ENCODE measurements at places on chromosomes 3 and 15.

- no peak for DNase-seq
Measured at GRCh38 chr15:95458721-95459120, 871.8 kb upstream of the NR2F2 start.

- no peak for DNase-seq
Measured at GRCh38 chr3:103657756-103658155, 1222.9 kb downstream of the ZPLD1 start.

- no peak for DNase-seq
Measured at GRCh38 chr3:172915911-172916514, 165.5 kb downstream of the ECT2 start.

GRCh38 chr3:79979990-79980389, 212.2 kb upstream of the ROBO1 start:
- no peak for DNase-seq

- DNase-seq = no peak
Measured at GRCh38 chr3:133531981-133532380, 41.5 kb upstream of the CDV3 start.

- DNase-seq = no peak
Measured at GRCh38 chr15:39058351-39059131, 493.9 kb upstream of the RASGRP1 start.

DNA sequence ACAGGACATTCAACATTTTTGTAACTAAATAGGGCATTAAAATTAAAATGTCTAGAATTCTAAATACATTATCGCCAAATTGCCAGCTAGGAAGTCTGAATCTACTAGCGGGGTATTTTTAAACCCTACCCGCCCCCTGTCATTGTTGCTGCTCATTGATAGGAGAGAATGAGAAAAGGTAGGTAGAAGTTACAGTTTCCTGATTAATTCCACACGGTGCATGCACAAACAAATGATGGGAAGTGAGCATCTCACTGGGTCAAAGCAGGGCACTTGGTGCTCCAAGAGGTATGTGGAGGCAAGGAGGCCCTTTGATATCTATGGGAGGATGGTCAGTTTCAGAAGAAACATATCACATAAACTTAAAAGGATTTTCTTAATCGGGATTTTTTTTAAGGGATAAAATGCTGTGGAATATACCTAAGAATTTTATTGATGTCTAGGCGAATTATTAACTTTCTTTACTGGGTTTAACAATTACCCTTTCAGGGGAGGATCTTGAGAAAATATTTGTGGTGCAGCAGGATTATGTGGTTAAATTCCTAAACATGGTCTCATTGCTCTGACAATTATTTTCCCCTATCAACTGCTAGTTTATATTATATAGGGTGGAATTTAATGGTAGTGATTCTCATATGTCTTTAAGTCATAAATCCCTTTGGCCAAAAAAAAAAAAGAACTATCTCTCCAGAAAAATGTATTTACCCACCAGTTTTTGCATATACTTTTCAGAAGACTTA, 236.0 kb upstream of the GOLGA6L4 start:
- DNase-seq = no peak

DNA sequence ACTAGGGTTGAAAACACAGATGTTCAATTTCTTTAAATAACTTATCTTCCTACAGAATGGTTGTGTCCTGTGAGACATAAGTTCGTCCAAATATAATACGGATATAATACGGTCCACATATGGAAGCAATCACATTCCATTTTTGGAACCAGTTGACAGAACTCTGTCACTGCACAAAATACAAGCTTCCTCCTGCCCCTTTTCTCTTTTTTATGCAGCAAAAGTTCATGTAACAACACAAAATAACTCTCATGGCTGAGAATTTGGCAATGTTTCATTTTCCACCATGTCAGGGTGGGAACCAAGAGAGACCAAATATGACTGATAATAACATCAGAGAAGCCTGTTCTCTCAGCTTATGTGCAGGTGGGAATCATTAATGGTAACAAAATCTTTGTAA, 158.1 kb upstream of the ZNF385D start:
- DNase-seq = no peak

DNA sequence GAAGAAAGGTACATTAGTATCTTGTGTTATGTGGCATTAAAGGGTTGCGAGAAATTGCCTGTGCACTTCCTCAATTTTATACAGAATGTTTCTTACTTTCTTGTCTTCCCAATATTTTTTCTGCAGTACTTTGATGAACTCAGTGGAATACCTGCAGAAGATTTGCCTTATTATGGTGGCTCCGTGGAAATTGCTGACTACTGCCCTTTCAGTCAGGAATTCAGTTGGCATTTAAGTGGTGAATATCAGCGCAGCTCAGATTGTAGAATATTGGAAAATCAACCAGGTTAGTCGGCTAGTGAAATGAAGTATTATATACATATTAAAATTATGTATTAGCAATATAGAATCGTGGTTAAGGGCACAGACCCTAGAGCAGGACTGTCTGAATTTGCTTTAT, 61.3 kb downstream of the LMLN start:
- no peak for DNase-seq

DNA sequence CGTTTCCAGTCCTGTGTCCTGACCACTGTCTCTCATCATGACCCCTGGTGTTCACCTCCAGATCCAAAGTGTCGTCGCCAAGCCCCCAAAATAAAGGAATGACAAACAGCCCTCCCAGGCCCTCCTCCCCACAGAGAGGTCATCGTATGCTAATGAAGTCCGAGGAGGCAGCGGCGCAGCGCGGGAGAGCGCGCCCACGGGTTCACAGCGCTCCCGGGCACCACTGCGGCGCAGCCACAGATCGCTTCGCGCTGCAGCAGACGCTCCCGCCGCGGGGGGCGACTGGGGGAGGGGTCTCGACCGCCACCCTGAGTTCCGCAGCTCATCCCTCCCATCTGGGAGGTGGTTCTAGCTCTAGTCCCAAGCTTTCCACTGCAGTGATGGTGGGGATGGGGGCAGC, 1.3 kb downstream of the DGKG start:
- DNase-seq = no peak

DNA sequence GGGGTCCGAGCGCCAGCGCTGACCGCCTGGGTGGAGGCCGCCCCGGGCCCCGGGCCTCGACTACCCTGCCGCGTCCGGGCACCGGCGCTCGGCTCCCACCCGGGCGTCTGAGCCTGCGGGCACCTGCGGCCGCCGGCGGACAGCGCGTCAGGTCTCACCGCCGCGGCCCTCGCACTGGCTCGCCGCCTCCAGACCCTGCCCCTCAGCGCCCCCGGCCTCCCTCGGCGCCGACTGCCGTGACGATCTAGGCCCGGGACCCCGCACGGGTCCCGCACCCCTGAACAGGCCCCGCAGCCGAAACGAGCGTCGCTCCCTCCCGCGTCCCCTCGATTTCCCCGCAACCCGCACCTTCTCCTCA, 297 bp downstream of the PRC1 start:
- no peak for DNase-seq

All from stimulated activated CD8-positive, alpha-beta memory T cell treated with anti-CD3 and anti-CD28 coated beads, Interleukin-15, amount 100 ng/mL, for 24 hours (primary cell).